Adrenal gland (tissue), 19 donors: ENCODE measurements at places on chromosomes 7 and 10.

GRCh38 chr10:29099001-29099400 lies 189.9 kb upstream of the LYZL1 start:
- no peaks in the 10 kb centered on the region for H3K36me3 ChIP-seq
- H3K4me3 ChIP-seq: no peak overlapping the region
- H3K27ac ChIP-seq: no peak overlapping the region

- H3K4me3 ChIP-seq: no peak overlapping the region
- no peak overlapping the region for H3K27ac ChIP-seq
- no peak for DNase-seq
- peaks cover 6% of the 10 kb centered on the region for H3K4me1 ChIP-seq
- no peaks in the 10 kb centered on the region for H3K27me3 ChIP-seq
Observed at GRCh38 chr10:113015201-113015600, 65.2 kb downstream of the TCF7L2 start.

DNA sequence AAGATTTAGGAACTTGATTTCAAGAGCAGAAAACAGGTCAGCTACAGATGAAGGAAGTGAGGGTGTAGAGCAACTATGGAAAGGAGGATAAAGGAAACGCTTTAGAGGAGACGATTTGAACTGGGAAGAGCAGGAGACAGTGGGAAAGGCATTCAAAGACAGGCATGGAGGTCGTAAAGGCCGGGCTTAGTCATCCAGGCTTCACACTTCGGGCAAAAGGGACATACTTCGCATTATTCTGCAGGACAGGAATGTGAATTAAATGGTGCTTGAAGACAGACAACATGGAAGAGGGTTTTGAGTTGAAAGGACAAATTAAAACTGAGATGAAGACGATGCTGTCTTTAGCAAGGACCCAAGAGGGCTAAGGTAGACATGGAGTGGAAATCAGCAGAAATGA lies 8.1 kb downstream of the FAM171A1 start:
- no peaks in the 10 kb centered on the region for H3K36me3 ChIP-seq
- H3K27me3 ChIP-seq: no peaks in the 10 kb centered on the region
- DNase-seq: no peak
- H3K4me1 ChIP-seq: no peaks in the 10 kb centered on the region

DNA sequence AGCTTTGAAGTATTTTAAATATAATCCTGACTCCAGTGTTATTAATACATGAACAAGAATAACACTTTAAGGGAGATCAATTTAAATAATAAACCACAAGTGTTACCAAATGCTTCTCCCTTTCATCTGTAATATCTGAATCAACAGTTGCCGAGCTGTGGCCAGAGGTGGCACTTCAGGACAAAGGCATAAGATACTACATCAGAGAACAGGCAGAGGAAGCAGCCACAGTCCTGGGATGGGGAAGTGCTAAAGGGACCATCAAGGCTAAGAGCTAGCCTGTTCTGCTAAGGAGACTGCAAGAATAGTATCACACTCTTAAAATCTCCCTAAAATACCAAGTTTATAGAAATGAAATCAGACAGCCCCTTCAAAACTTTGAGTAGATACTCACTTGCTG lies 378.2 kb upstream of the PRKCQ start:
- H3K4me1 ChIP-seq: no peaks in the 10 kb centered on the region
- H3K27me3 ChIP-seq: no peaks in the 10 kb centered on the region
- DNase-seq: no peak
- no peak overlapping the region for H3K4me3 ChIP-seq

DNA sequence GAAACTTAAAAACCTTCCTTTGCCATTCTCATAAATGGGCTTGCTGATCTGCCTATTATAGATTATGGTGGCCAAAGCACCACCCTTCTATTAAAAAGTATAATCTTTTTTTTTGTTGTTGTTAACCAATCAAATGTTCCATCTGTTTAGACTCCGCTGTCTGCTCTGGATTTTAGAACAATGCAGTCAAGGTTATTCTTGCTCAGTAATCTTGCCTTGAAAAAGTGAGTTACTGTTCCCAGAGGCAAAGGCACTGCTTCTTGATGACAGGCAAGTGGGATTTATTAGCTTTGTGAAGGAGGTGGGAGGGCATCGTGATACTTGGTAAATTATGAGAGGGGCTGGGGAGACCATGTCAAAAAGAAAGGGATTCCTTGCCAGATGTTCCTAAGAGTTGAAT lies 143.5 kb downstream of the KIAA1217 start:
- DNase-seq: no peak
- no peaks in the 10 kb centered on the region for H3K27me3 ChIP-seq
- H3K4me3 ChIP-seq: no peak overlapping the region
- H3K27ac ChIP-seq: no peak overlapping the region

GRCh38 chr10:121594623-121595350 lies 3.5 kb downstream of the FGFR2 start:
- peaks cover 13% of the 10 kb centered on the region for H3K4me1 ChIP-seq
- H3K27ac ChIP-seq: no peak overlapping the region
- H3K36me3 ChIP-seq: no peaks in the 10 kb centered on the region
- no peak for DNase-seq
- no peak overlapping the region for H3K4me3 ChIP-seq
- no peaks in the 10 kb centered on the region for H3K27me3 ChIP-seq

GRCh38 chr7:149827089-149827981 lies 10.8 kb upstream of the ZNF862 start:
- H3K4me3 ChIP-seq: no peak overlapping the region
- no peaks in the 10 kb centered on the region for H3K27me3 ChIP-seq
- no peaks in the 10 kb centered on the region for H3K36me3 ChIP-seq
- DNase-seq: no peak

GRCh38 chr10:103592186-103593021 lies 98.9 kb downstream of the NEURL1 start:
- peak; percentile 69 for DNase-seq
- no peaks in the 10 kb centered on the region for H3K36me3 ChIP-seq
- no peaks in the 10 kb centered on the region for H3K4me1 ChIP-seq
- no peak overlapping the region for H3K4me3 ChIP-seq

DNA sequence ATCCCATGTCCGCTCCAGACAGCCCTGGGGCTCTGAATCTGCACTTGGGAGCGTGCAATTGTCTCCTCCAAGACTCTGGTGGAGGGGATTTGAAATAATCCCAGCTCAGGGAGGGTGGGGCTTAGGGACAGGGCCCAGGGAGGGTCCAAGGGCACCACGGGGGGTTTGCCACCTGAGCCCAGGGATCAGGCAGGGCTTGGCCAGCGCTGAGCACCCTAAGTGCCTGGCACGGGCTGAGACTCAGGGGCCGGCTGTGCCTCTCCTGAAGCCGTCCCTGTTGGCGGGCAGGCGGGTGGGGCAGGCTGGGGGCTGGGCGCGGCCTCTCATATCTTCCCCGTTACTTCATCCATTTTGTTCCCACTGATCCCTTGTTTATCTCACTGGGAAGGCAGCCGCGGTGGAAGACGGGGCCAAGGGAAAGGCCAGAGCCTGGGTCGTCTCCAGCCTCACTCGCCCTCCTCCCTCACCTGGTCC lies 41.8 kb upstream of the ELN start:
- H3K36me3 ChIP-seq: no peaks in the 10 kb centered on the region
- H3K27ac ChIP-seq: peak overlapping the region; percentile 58
- DNase-seq: no peak
- H3K4me3 ChIP-seq: no peak overlapping the region
- H3K27me3 ChIP-seq: no peaks in the 10 kb centered on the region
